ENCODE measurements at places on chromosomes 13 and 19.

GRCh38 chr13:33152389-33152788 lies 133.2 kb downstream of the STARD13 start:
- no peak for DNase-seq

GRCh38 chr19:35512831-35513627 lies 420 bp downstream of the DMKN start:
- no peak for DNase-seq

DNA sequence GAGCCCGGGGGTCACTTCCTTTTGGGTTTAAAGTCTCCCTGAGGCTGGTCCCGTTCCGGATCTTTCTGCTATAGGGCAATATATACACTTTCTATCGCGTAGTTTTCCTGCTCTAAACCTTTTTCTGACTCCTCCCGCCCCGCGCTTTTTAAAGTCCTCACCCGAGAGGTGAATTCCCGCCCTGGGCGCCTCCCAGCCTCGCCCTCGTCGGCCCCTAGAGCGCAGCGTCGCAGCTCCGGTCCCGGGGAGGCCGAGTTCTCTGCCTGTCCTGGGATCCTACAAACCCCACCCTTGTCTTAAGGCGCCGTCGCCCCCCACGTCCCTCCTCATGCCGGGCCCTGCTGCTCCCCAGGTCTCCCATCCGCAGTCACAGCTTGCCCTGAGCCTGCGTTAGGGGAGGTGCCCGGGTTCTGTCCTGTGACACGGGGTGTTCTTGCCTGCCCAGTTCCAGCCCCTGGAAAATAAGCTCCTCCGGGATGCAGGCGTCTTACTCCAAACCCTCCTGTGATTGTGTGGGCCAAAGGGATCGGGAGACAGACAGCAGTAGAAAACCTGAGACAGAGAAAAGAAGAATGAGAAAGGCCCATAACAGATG lies 491 bp downstream of the ZNF525 start:
- peak; percentile 0 for DNase-seq

GRCh38 chr19:8484331-8484894 lies 18.0 kb downstream of the PRAM1 start:
- DNase-seq: no peak

- no peak for DNase-seq
Measured at GRCh38 chr19:56839652-56840450, 675 bp downstream of the PEG3 start.

GRCh38 chr19:33458807-33459206 lies 62.8 kb downstream of the PEPD start:
- no peak for DNase-seq

GRCh38 chr19:10655457-10656312 lies 1.5 kb downstream of the ILF3 start:
- no peak for DNase-seq

GRCh38 chr19:18227781-18228271 lies 1.6 kb upstream of the PDE4C start:
- no peak for DNase-seq

- DNase-seq: no peak
Measured at GRCh38 chr13:73849292-73849691, 284.9 kb downstream of the KLF12 start.

DNA sequence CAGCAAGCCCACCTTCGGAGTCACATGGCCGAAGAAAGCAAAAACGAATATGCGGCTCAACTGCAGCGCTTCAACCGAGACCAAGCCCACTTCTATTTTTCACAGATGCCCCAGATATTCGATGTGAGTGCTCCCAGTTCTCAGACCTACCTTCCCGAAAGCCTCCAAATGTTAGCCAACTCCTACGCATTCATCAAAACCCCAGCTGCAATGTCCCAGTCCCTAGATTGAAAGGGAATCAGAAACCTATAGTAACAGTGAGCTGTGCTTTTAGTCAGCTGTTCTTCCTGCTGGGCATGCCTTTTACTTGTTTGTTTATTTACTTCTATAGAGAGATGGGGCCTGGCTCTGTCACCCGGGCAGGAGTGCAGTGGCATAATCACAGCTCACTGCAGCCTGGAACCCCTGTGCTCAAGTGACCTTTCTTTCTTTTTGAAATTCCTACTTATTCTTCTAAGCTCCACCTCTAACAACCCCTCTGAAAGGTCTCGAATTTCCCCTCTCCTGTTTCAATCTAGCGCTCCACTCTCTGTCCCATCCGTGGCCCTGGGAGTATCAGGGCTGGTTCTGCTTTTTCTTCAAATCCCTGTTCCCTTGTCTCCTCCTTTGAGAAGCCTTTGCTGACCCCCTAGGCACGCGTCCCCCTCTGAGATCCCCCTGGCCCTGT lies 4.4 kb downstream of the TRIP10 start:
- no peak for DNase-seq

- DNase-seq: no peak
Measured at GRCh38 chr13:89568276-89568675, 1779.2 kb upstream of the MIR17HG start.

GRCh38 chr13:93270769-93271742 lies 44.4 kb downstream of the GPC6 start:
- no peak for DNase-seq

DNA sequence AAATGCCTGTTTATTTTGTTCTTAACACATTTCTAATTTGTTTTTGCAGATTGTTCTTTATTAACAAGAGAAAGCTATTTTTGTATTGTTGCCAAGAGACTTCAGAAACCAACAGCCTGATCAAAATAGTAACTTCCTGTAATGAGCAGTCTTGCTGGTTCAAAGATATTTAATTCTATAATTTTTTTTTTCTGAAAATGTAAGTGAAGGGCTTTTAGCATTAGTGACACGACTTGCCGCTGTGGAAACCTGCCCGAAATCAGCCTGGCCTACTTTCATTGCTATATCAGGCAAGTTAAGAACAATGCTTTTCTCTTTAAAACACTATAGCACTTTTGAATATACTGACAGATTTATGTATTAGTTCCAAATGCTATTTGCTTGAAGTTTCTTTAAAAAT lies 374.3 kb downstream of the EFNB2 start:
- no peak for DNase-seq

GRCh38 chr13:98541701-98542203 lies 35.2 kb downstream of the STK24 start:
- no peak for DNase-seq

GRCh38 chr19:33750587-33751435 lies 45.9 kb upstream of the KCTD15 start:
- DNase-seq: no peak

DNA sequence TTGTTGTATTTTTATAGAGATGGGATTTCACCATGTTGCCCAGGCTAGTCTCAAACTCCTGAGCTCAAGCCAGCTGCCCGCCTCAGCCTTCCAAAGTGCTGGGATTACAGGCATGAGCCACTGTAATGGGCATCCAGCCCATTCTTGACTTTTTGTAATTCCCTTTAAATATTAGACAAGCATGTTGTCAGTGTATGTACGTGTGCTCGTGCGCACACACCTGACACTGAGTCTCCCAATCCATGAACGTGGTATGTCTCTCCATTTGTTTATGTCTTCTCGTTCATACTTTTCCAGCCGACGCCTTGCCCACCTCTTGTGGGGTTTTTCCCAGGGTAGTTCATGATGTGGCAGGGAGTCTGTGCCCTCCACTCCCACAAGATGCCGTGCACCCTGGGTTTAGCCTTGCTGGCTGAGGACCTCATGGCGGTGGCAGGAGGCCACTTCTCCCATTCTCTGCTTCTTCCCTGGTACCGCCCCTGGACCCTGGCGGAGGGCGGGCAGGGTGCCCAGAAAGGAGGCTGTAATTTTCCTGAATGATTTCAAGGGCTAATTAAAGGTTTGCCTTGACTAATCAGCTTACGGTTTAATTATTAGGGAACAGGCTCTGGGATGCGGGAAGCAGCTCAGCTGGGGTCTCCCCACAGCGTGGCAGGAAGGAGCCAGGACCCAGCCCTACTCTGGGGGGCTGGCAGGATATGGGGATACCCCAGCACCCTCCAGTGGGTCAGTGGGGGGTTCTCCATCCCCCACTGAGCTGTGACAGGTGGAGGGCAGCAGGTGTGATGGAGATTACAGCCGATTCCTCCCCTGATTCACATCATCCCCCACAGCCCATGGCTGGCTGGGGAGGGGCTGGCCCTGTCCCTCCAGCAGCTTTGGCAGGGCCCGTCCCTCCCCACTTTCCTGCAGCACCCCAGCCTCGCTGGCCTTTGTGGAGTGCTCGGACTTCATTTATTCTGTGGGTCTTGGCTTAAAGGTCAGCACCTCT lies 12.9 kb downstream of the PAK4 start:
- no peak for DNase-seq

- no peak for DNase-seq
Measured at GRCh38 chr13:94829837-94830365, 117.6 kb upstream of the SOX21 start.

- no peak for DNase-seq
Measured at GRCh38 chr19:9945319-9945966, 9.1 kb upstream of the OLFM2 start.

GRCh38 chr19:1860821-1861598 lies 2.4 kb downstream of the KLF16 start:
- DNase-seq: no peak

GRCh38 chr13:94712812-94713560 lies 641 bp upstream of the SOX21 start:
- no peak for DNase-seq

- no peak for DNase-seq
Measured at GRCh38 chr19:23762548-23762883, 3.8 kb upstream of the ZNF681 start.

DNA sequence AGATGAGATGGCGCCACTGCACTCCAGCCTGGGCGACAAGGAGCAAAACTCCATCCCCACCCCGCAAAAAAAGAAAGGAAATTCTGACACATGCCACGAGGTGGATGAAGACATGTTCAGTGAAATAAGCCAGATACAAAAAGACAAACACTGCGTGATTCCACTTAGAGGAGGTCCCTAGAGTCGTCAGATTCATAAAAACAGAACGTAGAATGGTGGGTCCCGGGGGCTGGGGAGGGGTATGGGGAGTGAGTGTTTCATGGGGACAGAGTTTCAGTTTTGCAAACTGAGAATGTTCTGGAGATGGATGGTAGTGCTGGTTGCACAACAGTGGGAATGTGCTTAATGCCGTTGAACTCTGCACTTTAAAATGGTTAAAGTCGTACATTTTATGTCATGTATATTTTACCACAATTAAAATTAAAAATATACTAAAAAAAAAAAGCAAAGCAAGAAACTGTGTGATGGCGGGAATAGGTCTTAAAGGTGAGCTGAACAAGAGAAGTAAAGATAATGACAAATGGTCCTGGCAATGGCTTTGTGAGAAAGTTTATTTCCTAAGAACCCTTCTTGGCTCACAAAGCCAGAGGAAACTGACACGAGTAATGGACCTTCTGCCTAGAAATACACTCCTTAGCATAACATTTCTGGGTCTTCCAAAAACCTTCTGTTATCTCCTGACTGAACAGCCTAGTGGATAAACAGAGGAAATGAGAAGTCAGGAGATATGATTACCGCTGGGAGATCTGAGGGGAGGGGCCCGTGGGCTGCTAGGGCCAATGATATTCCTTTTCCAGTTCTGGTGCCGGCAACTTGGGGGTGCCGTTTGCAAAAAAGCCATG lies 4.2 kb upstream of the SPC24 start:
- DNase-seq: no peak

- DNase-seq: peak; percentile 90
Measured at GRCh38 chr19:44746946-44747738, 1.4 kb upstream of the BCL3 start.

DNA sequence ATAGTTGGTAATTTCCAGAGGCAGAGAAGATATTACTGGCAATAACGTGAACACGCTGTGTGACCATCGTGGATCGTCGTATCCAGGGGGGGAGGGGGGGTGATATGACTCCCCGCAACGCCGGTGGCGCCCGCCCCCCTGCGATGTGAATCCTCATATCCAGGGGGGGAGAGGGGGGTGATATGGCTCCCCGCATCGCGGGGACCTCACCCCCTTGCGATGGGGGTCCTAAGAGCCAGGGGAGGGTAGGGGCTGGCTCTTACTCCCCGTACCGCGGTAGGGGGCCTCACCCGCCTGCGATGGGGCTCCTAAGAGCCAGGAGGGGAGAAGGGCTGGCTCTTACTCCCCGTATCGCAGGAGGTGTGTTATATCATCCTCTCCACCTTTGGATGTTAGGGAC lies 31.3 kb upstream of the RGCC start:
- no peak for DNase-seq

All from activated CD8-positive, alpha-beta memory T cell treated with anti-CD3 and anti-CD28 coated beads for 1 hour (primary cell).